Left ventricle myocardium superior (tissue), 1 donor: ENCODE measurements at places on chromosomes 5 and 9. TPM values are rescaled to one million over a fixed set of nuclear protein-coding genes. Genes with fewer than 3 reads are reported as not detected.
A peak's percentile ranks its signal among the peaks of the same experiment; 100 is the strongest.

The ZNF189 gene
- total RNA-seq: 17.5 TPM

The ZNF354C gene
- total RNA-seq: 5.4 TPM

The NDST1 gene
- total RNA-seq: 57.9 TPM

The TAF7 gene
- 106 TPM for total RNA-seq

The RUSC2 gene
- total RNA-seq: 30.3 TPM

DNA sequence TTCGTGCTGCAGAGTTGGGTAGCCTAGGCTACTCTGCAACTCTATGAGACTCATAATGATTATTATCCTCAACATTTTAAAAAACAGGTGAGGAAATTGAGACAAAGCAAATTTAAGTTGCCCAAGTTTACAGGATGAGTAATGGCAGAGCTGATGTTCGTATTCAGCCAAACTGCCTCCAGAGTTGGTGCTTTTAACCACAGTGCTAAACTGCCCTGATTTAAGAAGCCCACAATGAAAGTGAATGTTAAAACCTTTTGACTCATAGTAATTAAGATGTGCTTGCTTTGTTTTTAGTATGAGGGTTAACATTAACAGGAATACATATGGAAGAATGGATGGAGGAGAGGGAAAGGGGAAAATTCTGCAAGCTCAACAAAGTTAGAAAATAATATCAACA, 15.9 kb upstream of the GABRB2 start:
- DNase-seq: no peak

DNA sequence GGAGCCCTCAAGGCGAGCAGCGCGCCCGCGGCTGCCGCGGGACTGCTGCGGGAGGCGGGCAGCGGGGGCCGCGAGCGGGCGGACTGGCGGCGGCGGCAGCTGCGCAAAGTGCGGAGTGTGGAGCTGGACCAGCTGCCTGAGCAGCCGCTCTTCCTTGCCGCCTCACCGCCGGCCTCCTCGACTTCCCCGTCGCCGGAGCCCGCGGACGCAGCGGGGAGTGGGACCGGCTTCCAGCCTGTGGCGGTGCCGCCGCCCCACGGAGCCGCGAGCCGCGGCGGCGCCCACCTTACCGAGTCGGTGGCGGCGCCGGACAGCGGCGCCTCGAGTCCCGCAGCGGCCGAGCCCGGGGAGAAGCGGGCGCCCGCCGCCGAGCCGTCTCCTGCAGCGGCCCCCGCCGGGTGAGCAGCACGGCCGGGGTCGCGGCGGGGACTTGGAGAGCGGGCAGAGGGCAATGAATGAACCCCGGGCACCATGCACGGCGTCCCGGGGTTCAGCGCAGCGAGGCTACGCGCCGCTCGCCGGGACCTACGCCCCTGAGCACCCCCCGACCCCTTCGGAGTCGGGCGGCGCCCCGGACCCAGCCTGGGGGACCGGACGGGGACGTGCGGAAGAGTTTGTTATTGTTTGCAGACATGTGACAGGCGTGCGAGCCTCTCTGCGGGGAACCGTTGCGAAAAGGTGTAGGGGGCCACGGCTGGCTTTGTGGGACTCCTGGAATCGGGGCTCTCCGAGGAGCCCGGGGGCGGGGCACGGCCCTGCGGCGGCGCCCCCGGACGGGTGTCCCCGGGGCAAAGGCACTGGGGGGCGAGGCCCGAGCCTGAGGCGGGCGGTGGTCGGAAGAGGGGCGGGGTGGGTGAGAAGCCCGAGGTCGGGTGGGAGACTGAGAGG, 553 bp downstream of the MAP3K1 start:
- DNase-seq: peak; percentile 45

DNA sequence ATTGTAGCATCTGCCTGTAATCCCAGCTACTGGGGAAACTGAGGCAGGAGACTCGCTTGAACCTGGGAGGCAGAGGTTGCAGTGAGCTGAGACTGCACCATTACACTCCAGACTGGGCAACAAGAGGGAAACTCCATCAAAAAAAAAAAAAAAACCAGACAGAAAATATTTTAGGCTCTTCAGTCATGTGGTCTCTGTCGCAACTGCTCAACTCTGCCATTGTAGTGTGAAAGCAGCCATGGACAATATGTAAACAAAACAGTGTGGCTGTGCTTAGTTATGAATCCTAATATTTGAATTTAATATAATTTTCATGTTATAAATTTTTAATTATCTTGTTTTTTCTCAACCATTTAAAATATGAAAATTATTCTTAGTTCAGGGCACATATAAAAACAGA, 38.4 kb downstream of the ZFAND5 start:
- DNase-seq: no peak

GRCh38 chr5:10306806-10307205, 896 bp downstream of the CMBL start:
- no peak for DNase-seq

GRCh38 chr9:83778164-83778563, 39.4 kb downstream of the GKAP1 start:
- no peak for DNase-seq

- DNase-seq: no peak
Observed at GRCh38 chr9:24479361-24480059, 66.2 kb downstream of the IZUMO3 start.

DNA sequence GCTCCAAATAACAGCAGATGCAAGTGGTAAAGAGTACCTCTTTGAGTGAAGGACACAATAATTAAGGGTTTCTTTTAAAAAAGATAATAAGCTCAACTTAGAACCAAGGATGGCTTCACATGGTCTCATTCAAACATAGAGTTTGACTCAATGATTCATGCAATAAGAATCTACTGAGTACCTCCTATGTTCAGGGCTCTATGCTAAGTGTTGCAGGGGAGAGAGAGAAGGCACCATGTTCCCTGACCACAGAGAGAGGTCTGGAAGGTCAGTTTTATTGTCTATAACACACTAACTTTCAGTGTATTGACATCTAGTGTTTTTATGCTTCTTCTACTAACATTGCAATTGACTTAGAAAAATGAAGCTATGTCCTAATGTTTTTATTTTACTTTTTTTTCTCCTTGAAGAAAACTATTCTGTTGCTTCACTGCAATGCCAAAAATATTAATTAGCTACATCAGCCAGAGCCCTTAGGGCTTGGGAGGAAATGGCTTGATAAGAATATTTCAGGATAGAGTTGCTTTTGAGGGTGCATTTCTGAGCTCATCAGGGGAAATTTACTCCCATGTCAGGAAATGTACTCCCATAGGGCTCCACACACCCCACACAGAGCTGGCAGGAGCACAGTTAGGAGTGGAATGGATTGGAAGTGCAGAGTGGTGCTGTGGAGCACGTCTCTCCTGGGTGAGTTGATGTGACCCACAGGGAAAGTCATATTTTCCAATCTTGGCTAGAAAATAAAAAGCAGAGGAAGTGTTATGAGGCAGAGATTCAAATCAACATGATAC, 106.6 kb downstream of the PDE8B start:
- DNase-seq: no peak
